ENCODE measurements at places on chromosomes 5 and 9. TPM values are rescaled to one million over a fixed set of nuclear protein-coding genes. Genes with fewer than 3 reads are reported as not detected.

Gene IL31RA
- not detected for total RNA-seq

DNA sequence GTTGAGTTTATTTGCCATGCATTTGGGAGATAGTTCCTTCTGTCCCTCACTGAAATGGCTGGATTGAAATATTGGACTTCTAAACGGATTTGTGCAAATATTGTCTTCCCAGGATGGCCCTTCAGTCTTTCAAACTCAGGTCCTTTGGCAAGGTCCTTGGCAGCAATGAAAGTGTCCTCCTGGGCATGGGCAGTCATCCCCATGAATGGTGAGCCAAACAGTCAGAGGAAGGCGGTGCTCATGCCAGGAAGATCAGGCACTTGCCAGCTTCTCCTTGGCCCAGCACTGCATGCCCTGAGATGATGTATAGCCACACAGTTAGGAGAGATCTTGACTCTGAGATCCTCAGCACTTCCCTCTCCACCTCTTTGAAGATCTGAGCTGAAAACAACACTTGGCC, 221.4 kb upstream of the KLF4 start:
- no peak for DNase-seq

Gene DPP7
- 127 TPM for total RNA-seq

GRCh38 chr5:33092719-33093118, 348.0 kb upstream of the TARS1 start:
- no peak for DNase-seq

DNA sequence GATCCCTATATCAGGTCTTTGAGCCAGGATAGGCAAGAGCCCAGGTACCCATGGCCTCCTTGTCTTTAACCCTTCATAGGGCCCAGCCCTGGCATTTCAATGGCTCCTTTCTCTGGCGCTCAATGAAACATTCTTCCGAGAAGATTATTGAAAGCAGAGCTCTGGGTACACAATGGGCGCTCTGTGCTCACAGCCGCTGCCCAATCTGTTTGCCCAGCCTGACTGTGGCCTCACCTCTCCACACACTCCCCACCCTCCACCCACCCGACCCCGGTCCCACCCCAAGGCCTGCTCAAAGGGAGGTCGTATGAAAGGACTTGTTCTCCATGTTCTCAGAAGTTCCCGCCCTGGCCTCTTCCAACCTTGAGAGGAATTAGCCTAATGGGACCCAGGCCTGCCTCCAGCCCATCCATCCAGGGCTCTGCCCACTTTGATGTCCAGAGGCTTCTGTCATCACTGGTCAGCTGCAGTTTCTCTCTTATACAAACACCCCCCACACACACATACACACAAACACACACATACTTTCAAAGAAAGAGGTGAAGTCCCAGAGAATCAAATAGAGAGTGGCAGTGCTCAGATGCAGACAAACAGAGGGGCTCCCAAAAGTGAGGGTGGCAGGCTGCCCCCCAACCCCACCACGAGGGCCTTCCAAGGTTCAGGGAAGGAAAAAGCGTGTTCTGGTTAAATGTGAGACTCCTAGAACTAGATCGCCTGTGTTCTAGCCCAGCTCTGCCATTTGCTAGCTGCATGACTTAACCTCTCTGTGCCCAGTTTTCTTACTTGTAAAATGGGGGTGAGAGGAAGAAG, 5.1 kb upstream of the ARSI start:
- DNase-seq = no peak

GRCh38 chr5:44770780-44771717, 37.7 kb upstream of the MRPS30 start:
- DNase-seq = no peak

DNA sequence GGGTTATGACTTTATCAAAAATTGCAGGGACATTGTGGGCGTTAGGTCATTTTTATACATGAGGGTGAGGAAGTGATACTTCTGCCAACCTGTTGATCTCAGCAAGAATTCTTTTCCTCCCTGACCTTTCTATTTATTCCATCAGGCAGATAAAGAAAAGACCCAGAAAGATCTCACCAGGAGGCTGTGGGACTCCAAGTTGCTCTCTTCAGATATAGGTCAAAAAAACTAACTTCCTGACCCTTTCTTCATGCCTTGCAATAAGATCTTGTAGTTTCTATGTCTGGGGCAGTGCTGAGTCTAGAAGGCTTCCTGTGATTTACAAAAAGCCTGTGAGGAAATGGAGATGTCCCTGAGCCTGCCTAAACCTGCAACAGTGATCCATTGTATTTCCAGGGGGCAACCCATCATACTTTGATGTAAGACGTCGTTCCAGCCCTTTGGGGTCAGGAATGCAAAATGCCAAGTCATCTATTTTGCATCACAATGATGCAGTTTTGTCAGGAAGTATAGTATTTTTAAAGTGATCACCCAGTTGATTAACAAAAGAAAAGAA, 22.0 kb upstream of the PIK3R1 start:
- no peak for DNase-seq

- DNase-seq = no peak
These were observed 375.5 kb downstream of the PDE4D start for GRCh38 chr5:59517926-59518585.

DNA sequence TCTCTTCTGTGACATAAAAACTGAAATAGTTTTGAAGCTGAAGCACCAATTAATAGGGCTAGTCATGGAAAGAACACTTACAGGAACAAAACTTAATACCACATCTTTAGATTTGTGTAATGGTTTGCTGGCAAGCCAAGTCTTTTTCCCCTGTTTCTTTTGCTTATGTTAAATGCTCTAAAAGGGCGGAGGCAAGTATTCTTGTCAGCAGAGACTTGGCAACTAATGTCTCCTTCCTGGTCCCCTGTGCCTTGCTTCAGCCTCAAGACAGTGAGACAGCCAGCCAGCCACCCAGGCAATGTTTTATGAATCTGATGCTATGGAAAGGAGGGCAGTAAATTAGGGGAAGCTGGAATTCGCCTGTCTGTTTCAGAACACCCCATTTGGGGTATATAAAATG, 45.7 kb downstream of the PRRC1 start:
- no peak for DNase-seq

Gene SLC1A1
- total RNA-seq = 4.7 TPM

Gene CATSPER3
- total RNA-seq = 0.80 TPM

GRCh38 chr9:129138144-129138462, 26.9 kb downstream of the PTPA start:
- DNase-seq = no peak

DNA sequence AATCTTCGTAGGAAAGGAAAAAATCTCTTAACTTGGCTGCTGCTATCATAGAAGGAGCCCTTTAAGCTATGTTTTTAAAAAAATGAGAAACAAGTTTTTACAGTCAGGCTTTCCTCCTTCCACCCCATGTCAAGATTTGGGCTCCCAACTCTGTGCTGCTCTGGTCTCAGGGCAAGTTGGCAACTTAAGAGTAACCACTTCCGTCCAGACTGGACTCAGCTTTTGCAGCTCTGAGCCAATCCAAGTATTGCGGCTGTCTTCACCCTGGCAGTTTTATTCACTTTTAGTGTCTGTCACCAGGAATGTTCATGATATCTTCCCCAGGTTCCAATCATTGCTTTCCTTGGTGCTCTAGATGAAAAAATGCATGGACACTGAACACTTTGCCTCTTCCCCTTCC, 115.9 kb upstream of the GAS1 start:
- no peak for DNase-seq

Gene REEP2
- 5.3 TPM for total RNA-seq
